Activated CD4-positive, CD25-positive, alpha-beta regulatory T cell (primary cell): ENCODE measurements at places on chromosomes 12 and 14.

GRCh38 chr14:76947838-76948184 lies 80.7 kb downstream of the IRF2BPL start:
- no peak for DNase-seq

- no peak for DNase-seq
These were observed 22.6 kb downstream of the SUDS3 start for GRCh38 chr12:118398940-118399339.

- no peak for DNase-seq
These were observed 9.5 kb upstream of the BDKRB1 start for GRCh38 chr14:96246539-96246847.

- no peak for DNase-seq
These were observed 51.3 kb downstream of the KLRG1 start for GRCh38 chr12:9040484-9041186.

- no peak for DNase-seq
These were observed 3.1 kb upstream of the NFATC4 start for GRCh38 chr14:24364841-24365240.
